Mesenchymal stem cell (in vitro differentiated cells and primary cell): ENCODE measurements at places on chromosomes 2 and 18.

DNA sequence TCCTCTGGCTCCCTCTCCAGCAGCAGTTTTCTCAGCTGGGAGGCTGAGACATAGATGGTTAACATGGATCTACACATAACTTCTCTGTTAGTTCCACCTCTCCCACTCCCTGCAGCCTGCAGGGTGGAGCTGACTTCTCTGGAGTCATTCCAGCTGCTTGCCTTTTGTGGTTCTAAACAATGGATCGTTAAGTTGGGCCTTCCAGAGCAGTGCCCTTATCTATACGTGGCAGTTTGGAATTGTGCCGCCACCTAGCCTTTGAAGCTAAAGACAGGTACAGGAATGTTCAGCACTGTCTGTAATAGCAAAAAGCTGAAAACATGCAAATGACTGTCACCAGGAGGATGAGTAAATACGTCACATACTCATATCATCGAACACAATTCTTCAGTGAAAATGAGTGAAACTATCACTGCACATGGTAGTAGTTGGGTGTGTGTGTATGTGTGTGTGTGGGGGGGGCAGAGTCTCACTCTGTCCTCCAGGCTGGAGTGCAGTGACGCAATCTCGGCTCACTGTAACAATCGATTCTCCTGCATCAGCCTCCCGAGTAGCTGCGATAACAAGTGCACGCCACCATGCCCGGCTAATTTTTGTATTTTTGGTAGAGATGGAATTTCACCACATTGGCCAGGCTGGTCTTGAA, 50.3 kb downstream of the SH2D6 start:
- DNase-seq = no peak
- H3K36me3 ChIP-seq = no peaks in the 10 kb centered on the region
- H3K4me3 ChIP-seq = no peak overlapping the region
- peaks cover 14% of the 10 kb centered on the region for H3K4me1 ChIP-seq
- H3K27me3 ChIP-seq = no peaks in the 10 kb centered on the region
- peak overlapping the region; percentile 87 for H3K27ac ChIP-seq

DNA sequence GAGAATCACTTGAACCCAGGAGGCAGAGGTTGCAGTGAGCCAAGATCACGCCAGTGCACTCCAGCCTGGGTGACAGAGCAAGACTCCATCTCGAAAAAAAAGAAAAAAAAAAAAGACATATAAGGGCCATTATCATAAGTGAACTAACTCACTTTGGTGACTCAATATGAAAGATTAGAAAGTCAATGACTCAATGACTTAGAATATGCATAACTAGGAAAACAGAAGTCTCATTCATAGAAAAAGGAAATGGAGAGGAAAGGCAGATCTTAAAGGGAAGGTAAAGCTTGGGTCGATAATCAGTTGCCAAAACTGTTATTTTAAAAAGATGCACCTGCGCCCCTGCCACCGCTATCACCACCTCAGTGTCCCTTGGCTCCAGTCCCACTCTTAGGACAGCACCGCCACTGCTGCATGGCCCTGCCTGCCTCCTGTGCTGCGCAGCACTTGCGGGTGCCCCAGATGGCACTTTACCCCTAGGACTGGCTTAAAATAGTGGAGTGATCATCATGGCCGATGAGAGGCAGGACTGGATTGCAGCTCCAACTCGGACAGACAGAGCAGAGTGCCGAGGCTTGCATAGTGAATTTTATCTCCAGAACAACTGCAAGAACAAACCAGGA, 54.7 kb downstream of the INO80D start:
- no peak overlapping the region for H3K4me3 ChIP-seq
- peak; percentile 11 for DNase-seq
- peaks cover 32% of the 10 kb centered on the region for H3K36me3 ChIP-seq
- no peaks in the 10 kb centered on the region for H3K4me1 ChIP-seq
- H3K27me3 ChIP-seq = no peaks in the 10 kb centered on the region
- H3K27ac ChIP-seq = no peak overlapping the region

GRCh38 chr2:192288295-192288694, 93.6 kb upstream of the TMEFF2 start:
- H3K27ac ChIP-seq = no peak overlapping the region
- H3K36me3 ChIP-seq = no peaks in the 10 kb centered on the region
- no peak for DNase-seq
- no peaks in the 10 kb centered on the region for H3K27me3 ChIP-seq

GRCh38 chr2:119455066-119455718, 23.5 kb downstream of the TMEM37 start:
- H3K4me3 ChIP-seq = no peak overlapping the region
- no peak for DNase-seq
- H3K4me1 ChIP-seq = peaks cover 2% of the 10 kb centered on the region
- peaks cover 48% of the 10 kb centered on the region for H3K27me3 ChIP-seq
- no peaks in the 10 kb centered on the region for H3K36me3 ChIP-seq

DNA sequence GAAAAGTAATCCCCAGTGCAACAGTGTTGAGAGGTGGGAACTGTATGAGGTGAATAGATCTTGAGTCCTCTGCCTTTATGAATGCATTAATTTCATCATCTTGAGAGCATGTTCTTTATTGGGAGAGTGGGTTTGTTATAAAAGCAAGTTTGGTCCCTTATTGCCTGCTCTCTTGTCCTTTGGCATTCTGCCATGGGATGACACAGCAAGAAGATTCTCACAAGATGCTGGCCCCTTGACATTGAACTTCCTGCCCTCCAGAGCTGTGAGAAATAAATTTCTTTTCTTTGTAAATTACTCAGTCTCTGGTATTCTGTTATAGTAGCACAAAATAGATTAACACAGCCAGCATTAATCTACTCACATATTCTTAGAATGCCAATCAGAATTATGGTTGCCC, 108.6 kb downstream of the EHBP1 start:
- no peaks in the 10 kb centered on the region for H3K36me3 ChIP-seq
- no peak overlapping the region for H3K4me3 ChIP-seq
- peaks cover 3% of the 10 kb centered on the region for H3K4me1 ChIP-seq
- peak; percentile 78 for DNase-seq

DNA sequence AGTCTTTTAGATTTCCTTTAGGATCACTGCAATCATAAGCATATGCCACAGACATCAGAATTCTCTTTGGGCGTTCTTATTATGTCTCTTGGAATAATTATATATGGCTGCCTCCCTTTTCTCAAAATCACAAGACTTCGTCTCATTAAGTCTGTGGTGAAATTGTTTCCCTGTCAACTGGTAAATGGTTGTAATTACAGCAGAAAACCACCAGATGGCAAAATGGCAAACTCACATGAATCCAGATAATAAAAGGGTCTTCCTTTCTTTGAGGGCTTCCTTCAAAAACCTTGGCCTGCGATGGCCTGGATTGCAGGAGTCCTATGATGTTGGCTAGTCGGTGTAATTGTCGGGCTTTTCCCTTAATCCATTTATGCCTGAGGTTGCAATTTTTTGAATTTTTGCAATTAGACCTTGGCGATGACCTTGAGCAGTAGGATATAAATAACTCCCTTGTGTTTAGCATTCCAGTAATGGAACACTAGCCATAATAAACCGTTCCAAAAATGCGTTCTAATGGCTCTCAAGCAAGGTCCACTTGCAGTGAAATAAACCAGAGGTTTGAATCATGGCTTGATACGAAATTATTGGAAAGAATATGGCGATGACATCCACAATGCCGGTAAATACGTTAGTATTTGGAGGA, 656.4 kb downstream of the MBD2 start:
- DNase-seq = peak; percentile 38
- H3K4me3 ChIP-seq = no peak overlapping the region
- H3K4me1 ChIP-seq = no peaks in the 10 kb centered on the region
- H3K27me3 ChIP-seq = no peaks in the 10 kb centered on the region

GRCh38 chr18:78138983-78139496, 840.6 kb upstream of the SALL3 start:
- no peaks in the 10 kb centered on the region for H3K27me3 ChIP-seq
- DNase-seq = no peak
- no peak overlapping the region for H3K27ac ChIP-seq
- no peaks in the 10 kb centered on the region for H3K4me1 ChIP-seq
- no peak overlapping the region for H3K4me3 ChIP-seq

DNA sequence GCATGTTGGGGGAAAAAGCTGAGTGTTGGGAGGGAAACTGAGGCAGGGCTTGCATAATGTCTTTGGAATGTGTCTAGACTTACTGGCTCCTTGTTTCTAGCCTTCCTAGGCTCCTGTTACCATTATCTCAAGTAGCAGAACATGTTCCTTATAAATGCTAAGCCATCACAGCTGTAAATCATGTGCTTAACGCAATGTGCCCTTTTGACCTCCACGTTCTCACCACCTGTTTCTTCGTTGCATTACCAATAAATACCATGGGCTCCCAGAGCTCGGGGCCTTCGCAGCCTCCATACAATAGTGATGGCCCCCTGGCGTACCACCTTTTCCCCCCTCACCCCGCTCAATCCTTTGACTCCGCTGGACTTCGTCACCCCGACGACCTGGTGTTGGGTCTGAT, 54.0 kb upstream of the CWC22 start:
- no peak overlapping the region for H3K27ac ChIP-seq
- no peak for DNase-seq
- H3K27me3 ChIP-seq = no peaks in the 10 kb centered on the region
- no peak overlapping the region for H3K4me3 ChIP-seq

DNA sequence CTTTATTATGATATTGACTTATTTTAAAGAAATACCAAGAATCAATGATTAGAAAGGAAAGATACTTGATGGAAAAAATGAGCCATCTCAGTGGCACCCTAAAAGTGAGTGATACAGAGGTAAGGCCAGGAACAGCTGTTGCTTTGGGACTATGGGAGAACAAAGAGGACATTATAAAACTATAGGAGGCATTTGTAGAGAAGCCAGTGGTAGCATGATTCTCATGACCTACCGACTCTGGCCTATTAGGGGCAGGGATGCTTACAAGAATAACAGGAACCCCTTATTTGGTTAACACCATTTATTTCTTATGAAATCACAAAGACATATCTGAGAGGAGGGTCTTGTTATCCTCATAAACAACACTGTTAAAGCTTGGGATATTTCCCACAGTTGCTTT, 162.2 kb downstream of the RIT2 start:
- no peak for DNase-seq
- no peak overlapping the region for H3K27ac ChIP-seq
- H3K27me3 ChIP-seq = no peaks in the 10 kb centered on the region
- H3K4me1 ChIP-seq = no peaks in the 10 kb centered on the region

DNA sequence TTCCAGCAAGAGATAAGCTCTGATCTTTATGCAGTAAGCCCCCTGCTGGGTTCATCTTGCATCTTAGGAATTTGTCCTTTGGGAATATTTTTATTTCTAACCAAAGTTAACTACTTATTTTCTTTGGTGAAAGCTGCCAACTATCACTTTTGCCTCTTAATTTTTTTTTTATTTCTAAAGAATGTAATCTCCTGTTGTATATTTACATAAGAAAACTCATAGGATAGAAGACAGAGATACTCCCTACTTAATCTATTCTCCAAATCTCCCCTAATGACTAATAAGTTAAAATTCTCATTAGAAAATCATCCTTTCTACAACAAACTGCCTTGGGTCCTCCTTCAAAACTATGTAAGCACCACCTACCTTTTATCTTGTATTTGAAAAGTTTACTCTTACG, 612.2 kb upstream of the SLC39A10 start:
- H3K4me3 ChIP-seq = no peak overlapping the region
- H3K4me1 ChIP-seq = no peaks in the 10 kb centered on the region
- peak overlapping the region; percentile 13 for H3K27ac ChIP-seq
- no peaks in the 10 kb centered on the region for H3K27me3 ChIP-seq

- no peaks in the 10 kb centered on the region for H3K36me3 ChIP-seq
- H3K4me1 ChIP-seq = peaks cover 6% of the 10 kb centered on the region
- H3K27ac ChIP-seq = no peak overlapping the region
Measured at GRCh38 chr2:62589691-62590356, 83.8 kb upstream of the TMEM17 start.

DNA sequence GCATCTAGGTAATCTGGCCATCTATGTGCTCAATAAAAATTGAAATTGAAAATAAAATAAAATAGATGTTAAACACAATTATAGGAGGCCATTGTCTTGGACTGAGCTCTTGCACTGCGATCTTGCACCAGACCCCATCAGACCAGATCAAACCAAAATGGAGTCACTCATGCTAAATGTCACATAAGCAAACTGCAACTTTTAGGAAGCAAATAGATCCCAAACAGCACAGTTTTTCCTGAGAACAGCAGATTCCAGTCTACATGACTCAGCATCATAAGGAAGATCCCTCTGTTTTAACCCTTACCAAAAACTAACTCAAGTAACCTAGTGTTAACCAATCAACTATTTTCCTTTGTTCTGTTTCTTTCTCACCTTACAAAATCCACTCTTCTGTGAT, 57.7 kb upstream of the LRP1B start:
- DNase-seq = peak; percentile 30
- peaks cover 2% of the 10 kb centered on the region for H3K4me1 ChIP-seq
- H3K27me3 ChIP-seq = no peaks in the 10 kb centered on the region
- no peaks in the 10 kb centered on the region for H3K36me3 ChIP-seq

DNA sequence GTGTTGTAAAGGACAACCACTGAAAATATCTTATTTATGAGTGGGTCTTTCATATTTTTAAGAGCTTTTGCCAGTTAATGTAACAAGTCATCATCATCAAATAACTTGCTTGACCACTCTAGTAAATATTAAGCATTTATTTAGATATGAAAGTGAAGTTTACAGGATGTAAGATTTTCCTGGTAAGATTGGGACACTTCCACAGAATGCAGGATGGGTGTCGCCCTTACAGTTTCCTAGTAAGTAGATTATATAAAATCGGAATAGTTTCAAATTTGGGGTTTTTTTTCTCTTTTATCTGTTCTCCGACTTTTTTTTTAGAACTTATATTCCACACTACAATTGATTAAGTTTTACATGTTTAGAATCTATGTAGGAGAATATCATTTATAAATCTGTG, 14.8 kb upstream of the SLC40A1 start:
- H3K4me3 ChIP-seq = no peak overlapping the region
- no peaks in the 10 kb centered on the region for H3K36me3 ChIP-seq
- no peaks in the 10 kb centered on the region for H3K27me3 ChIP-seq

DNA sequence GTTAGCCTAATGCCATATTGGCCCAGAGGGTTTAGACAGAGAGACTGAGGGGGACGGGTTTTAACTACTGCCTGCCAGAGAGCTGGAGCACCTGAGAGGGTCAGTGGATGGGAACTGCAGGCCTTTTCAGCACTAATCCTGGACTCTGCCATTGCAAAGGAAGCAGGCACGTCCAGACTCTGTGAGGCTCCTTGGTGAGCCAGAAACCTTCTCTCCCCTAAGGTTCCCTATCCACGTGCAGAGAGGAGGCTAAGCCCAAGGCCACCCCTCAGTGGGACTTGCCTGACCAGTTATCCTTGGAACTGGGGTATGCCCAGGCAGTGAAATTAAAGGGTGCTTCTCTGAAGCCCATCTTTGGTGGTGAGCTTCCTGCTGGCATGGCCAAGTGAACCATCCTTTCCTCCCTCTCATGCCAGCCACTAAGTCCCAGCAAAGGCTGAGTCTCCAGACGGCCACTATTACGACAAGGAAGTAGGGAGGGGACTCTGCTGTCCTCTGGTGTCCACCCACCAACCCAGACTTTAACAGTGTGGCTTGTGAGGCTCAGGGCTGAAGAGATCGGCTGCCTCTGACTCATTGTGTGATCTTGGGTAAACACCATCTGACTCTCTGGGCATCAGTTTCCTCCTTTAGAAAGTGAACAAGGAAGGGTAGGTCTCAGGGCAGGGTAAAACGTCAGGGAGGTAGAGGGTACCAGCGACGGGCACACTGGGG, 3.9 kb upstream of the MLPH start:
- no peaks in the 10 kb centered on the region for H3K27me3 ChIP-seq
- peaks cover 13% of the 10 kb centered on the region for H3K4me1 ChIP-seq
- peak overlapping the region; percentile 18 for H3K27ac ChIP-seq
- no peaks in the 10 kb centered on the region for H3K36me3 ChIP-seq
